ENCODE measurements at places on chromosomes 1 and 21.

DNA sequence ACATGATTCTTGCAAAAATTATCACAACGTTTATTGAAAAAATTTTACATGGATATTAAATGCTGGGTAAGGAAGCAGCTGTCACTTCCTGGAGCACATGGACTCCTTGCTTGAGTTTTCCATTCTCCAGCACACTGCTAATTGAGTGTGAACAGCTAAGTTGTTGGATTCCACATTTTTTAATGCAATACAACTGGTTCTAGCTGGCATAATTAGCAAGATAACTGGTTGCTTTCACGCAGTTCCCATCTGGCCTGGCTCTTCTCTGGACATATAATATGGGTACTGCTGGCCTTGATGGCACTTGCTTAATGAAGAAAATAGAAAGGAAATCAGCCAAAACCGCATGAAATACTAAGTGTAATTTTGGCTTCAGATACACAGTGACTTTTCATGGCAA, 26.6 kb downstream of the RGS21 start:
- DNase-seq = no peak

GRCh38 chr1:183877053-183877720, 72.3 kb downstream of the RGL1 start:
- no peak for DNase-seq

GRCh38 chr1:161921990-161922389, 101.7 kb downstream of the OLFML2B start:
- no peak for DNase-seq

- DNase-seq = no peak
Measured at GRCh38 chr21:23026878-23027277, 2028.7 kb downstream of the NCAM2 start.

DNA sequence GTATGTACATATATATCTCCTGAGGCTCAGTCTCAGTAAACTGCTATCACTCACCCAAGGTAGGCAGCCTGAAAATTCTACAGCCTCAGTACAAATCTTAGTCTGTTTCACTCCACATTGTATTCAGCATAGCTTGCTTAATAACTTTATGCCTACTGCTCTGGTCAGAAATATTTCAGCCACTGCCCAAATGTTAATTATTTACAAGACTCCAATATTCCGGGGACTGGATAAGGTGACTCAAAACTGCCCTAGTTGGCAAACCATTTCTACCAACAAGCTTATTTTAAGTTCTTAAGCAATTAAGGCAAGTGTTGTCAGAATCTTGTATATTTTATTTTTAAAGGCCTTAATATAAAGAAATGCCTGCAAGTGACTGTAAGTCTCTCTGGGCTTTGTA, 114.8 kb downstream of the LRRIQ3 start:
- no peak for DNase-seq

GRCh38 chr1:21262293-21263051, 27.8 kb downstream of the ECE1 start:
- DNase-seq = no peak

Data from stimulated activated CD4-positive, alpha-beta T cell treated with anti-CD3 and anti-CD28 coated beads, TNF-alpha, amount 100 ng/mL, for 48 hours (primary cell).